ENCODE measurements at places on chromosomes 7 and 10. TPM values are rescaled to one million over a fixed set of nuclear protein-coding genes. Genes with fewer than 3 reads are reported as not detected.

NKX1-2 gene
- not detected for total RNA-seq

- H3K36me3 ChIP-seq, result peaks cover 40% of the 10 kb centered on the region
- H3K4me1 ChIP-seq, result peaks cover 86% of the 10 kb centered on the region
- H3K27ac ChIP-seq, result no peak overlapping the region
Observed at GRCh38 chr10:7274293-7274692, 136.5 kb downstream of the SFMBT2 start.

SP4 gene
- 13.3 TPM for total RNA-seq

GRCh38 chr10:72736176-72736827, 44.4 kb downstream of the MCU start:
- H3K27ac ChIP-seq, result no peak overlapping the region
- H3K4me3 ChIP-seq, result no peak overlapping the region
- H3K4me1 ChIP-seq, result peaks cover 5% of the 10 kb centered on the region
- no peaks in the 10 kb centered on the region for H3K27me3 ChIP-seq
- no peak for DNase-seq

DNA sequence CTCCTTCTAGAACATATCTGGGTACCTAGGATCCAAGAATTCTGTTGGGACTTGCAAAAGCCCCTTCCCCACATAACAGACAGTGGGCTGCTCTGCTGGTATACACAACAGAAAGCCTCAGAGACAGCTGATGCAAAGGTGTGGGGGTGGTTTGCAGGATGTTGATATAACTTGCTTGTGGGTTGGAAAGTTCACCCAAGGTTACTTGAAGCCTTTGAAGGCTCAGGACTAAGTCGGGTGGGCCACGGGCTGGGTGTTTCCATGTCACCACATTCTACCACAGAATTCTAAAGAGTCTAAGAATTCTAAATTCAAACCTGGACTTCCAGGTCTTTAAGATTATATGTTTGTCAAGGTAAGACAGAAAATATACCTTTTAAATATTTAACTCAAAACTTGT, 7.4 kb upstream of the NRCAM start:
- no peak overlapping the region for H3K4me3 ChIP-seq
- H3K4me1 ChIP-seq, result peaks cover 30% of the 10 kb centered on the region
- H3K27me3 ChIP-seq, result peaks cover 2% of the 10 kb centered on the region

DNA sequence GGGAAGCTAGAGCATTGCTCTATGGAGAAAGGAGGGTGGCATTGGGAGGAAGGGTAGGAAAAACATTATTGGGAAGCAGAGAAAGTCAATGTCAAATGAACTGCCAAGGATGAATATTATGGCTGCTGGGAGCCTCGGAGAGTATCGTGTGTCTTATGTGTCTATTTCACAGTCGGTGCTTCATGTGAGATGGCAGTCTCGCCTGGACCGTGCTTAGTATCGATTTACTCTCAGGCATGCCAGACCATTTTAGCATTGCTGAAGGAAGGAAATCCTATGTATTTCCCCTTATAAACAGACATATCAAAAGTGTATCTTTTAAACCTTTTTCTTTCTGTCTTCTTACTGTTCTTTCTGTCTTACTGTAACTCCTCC, 612.6 kb downstream of the AUTS2 start:
- no peak for DNase-seq
- no peak overlapping the region for H3K4me3 ChIP-seq
- no peaks in the 10 kb centered on the region for H3K36me3 ChIP-seq
- no peaks in the 10 kb centered on the region for H3K27me3 ChIP-seq
- H3K27ac ChIP-seq, result no peak overlapping the region

FEZF1 gene
- not detected for total RNA-seq

RADIL gene
- 0.42 TPM for total RNA-seq

MSRB2 gene
- 16.0 TPM for total RNA-seq

SGMS1 gene
- total RNA-seq, result 8.8 TPM

OR2A12 gene
- not detected for total RNA-seq

All from activated naive CD4-positive, alpha-beta T cell treated with anti-CD3 and anti-CD28 coated beads for 36 hours (primary cell).